AG09309 (cell line): ENCODE measurements at places on chromosomes 4 and X.

- DNase-seq: no peak
These were observed 283.6 kb downstream of the GALNTL6 start for GRCh38 chr4:172096786-172097185.

DNA sequence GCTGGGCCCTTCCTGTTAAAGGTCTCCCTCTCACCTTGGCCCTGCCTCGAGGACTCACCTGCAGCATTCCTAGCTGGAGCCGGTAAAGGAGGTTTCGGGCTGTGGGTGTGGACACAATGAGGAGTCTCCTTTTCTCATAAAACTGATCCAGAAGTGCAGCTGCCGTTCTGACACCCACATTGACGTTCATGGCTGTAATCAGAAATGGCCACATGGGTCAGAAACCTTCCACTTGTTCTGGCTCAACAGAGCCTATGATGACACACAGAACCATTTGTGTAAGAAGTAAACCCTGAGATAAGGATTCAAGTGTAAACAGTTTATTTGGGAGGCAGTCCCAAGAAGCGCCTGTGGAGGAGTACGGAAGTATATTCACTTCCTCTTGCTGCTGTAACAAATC, 63.8 kb downstream of the SRPX start:
- no peak for DNase-seq

GRCh38 chr4:2689114-2689513, 67.0 kb downstream of the TNIP2 start:
- no peak for DNase-seq

GRCh38 chr4:101347267-101347556, at the start of gene PPP3CA:
TSS of gene PPP3CA (minus strand) at chr4:101347526.
- no peak for DNase-seq

- DNase-seq: no peak
These were observed 146.8 kb downstream of the KLHL4 start for GRCh38 chrX:87664381-87664780.

DNA sequence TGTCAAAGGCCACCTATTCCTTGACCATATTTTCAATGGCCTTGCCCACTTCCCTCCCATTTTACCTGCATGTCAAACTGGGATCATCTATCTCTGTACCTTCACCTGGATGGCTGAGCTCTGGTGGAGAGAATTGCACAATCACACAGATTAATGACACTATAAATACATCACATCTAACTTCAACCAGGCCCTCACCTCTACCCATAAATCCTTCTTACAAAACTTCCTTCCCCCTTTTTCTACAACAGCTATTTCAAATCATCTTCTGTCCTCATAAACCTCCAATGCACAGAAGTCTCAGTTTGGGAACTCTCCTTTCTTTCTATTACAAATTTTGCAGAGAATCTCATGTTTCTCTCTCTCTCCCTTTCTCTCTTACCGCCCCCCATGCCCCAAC, 9.2 kb downstream of the PALLD start:
- DNase-seq: no peak

GRCh38 chrX:103338663-103339062, 8.6 kb downstream of the TCEAL7 start:
- DNase-seq: no peak

DNA sequence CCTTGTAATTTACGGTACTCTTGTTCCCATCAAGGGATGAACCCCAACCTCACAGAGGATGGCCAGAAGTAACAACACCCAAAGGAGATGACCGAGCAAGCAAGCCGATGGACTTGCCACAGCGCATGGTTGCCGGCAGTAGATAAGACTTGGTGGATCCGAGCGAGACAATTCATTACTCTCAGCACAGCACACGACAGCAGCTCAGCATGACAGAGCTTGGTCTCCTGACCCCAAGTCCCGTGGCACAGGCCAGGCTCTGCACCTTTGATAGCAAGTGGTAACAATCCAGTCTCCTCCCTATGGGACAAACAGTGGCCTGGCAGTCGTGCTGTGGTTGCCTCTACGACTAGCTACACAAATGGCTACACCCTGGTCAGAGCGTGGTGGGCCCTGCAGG, 26.3 kb downstream of the RWDD4 start:
- no peak for DNase-seq
